ENCODE measurements at places on chromosomes 7 and 10.
A peak's percentile ranks its signal among the peaks of the same experiment; 100 is the strongest.

GRCh38 chr10:70779511-70780369 lies 5.4 kb downstream of the TBATA start:
- no peak for DNase-seq

GRCh38 chr7:3193379-3194120 lies 107.5 kb upstream of the SDK1 start:
- DNase-seq: no peak

- peak; percentile 14 for DNase-seq
These were observed 3.2 kb downstream of the PARP12 start for GRCh38 chr7:140059273-140060242.

DNA sequence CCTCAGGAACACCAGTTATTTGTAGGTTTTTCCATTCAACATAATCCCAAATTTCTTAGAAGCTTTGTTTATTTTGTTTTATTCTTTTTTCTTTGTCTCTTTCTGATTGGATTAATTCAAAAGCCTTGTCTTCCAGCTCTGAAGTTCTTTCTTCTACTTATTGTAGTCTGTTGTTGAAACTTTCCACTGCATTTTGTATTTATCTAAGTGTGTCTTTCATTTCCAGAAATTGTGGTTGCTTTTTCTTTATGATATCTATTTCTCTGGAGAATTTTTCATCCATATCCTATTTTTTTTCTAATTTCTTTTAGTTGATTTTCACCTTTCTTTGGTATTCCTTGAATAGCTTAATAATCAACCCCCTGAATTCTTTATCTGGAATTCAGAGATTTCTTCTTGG lies 58.5 kb downstream of the SLC18A2 start:
- no peak for DNase-seq

DNA sequence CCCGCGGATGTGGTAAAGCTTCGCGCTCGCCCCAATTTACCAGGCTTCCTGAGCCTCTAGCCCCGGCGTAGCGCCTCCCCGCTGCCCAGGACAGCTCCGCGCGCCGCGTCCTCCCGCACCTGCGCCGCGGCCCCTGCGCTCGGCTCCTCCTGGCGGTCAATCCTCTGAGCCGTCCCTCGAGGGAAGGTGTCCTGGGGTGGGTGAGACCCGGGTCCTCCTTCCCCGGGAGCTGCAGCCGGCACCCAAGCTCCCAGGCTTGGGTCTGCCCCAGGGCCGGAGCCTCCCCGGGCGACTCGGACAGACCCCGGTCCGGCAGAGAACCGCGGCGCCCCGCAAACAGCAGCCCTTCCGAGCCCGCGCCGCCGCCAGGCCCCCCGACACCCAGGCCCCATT lies 512 bp downstream of the OSBPL3 start:
- DNase-seq: peak; percentile 30

- no peak for DNase-seq
These were observed 7.5 kb downstream of the EMX2 start for GRCh38 chr10:117550076-117550475.

DNA sequence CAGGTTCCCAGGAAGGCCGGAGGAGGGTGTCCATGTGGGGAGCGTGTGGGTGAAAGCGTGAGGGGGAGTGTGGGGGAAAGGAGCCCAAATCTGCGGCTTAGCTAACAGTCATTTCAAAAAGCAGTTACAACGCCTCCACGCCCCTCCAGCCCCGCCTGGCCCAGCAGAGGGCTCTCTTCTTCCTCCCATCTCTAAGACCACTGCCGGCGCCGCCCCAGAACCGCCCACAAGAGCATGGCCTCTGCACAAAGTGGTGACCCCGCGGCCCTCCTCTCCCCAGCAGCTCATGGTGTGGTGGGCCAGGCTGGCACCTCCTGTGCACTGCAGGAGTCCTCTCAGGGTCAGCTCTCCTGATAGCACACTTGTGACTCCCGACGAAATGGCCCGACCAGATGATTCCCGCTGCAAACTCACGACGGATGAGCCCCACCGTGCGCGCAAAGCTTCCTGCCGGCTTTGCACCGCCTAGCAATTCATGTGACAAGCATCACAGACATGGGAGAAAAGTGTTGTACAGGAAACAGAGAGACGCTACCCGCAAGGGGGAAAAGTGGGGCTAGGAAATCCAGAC lies 12.4 kb upstream of the HUS1 start:
- peak; percentile 64 for DNase-seq

DNA sequence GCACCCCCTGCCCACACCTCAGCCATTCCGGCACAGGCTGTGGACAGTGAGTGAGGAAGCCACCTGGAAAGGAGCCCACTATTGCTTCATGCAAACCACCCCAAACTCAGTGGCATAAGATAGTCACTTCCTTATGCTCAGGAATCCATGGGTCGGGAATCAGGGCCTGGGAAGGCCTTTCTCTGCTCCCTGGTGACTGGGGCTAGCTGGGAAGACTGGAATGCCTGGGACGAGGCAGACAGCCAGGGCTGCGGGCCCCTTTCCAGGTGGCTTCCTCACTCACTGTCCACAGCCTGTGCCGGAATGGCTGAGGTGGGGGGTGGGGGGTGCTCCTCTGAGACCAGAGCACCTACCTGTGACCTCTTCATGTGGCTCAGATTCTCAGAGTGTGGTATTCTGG lies 74.1 kb upstream of the GRB10 start:
- no peak for DNase-seq

- no peak for DNase-seq
These were observed 113.0 kb downstream of the DOCK1 start for GRCh38 chr10:127018298-127018650.

DNA sequence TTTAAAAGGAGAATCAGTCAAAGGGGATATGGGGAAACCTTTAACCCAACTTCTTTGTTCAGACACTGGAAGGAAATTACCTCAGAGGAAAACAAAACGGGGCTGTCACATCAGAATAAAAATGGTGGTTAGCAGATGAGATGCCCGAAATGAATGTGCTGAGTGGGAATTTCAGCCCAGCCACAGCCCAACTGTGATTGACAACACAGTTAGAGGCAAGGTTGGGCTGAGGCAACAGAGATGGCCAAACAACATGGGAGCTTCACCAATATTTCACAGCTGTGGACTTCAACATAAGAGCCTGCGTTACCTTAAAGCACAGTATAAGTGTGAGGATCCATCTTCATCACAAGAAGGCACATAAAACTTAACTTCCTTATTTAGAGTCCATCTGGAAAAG lies 133.5 kb upstream of the PTPRZ1 start:
- no peak for DNase-seq

DNA sequence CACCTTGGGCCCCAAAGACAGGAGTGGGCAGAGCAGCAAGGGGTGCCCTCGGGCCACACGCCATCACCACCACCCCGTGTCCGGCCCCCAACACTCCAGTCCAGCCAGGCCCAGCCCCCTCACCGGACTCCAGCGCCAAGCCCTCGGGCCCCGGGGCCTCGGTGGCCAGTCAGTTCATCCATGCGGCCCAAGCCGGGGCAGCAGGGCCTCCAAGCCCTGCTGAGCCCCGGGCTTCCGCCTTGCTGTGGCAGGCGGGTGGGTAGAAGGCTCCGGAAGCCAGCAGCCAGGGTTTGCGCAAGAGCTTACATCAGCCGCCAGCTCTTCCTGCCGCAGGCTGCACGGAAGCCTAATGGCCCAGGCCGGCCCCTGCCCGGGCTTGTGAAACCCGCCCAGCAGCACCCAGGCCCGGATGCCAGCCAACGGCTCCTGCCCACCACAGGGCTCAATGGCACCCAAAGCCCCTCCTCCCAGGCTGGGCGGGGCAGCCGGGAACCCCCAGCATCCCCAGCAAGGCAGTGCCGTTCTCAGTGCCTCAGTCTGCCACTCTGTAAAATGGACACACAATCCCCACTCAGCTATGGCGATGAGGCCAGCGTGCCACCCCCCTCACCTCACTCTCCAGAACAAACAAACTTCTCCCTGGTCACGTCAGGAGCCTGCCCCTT lies 26.5 kb downstream of the TNRC18 start:
- DNase-seq: no peak

- DNase-seq: no peak
These were observed 102.1 kb upstream of the MDFIC start for GRCh38 chr7:114819616-114820362.

- no peak for DNase-seq
These were observed 51.5 kb downstream of the CCDC71L start for GRCh38 chr7:106609416-106609815.

DNA sequence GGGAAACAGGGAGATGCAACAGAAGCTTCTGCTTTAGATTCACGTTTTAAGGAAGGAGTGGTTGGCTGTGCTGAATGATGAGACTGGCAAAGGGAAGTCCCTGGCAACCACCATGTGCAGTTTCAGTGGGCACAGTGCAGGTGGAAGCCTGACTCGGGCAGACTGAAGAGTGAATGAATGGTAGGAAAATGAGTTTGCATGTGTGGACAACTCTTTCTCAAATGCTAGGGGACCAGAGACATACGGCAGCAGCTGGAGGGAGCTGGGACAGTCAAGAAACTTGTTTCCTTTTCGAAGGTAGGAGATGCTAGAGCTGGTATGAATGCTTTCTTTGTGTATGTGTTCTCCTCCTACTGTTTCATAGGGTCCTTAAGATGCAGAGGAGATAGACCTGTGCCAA lies 29.0 kb downstream of the PODXL start:
- no peak for DNase-seq

DNA sequence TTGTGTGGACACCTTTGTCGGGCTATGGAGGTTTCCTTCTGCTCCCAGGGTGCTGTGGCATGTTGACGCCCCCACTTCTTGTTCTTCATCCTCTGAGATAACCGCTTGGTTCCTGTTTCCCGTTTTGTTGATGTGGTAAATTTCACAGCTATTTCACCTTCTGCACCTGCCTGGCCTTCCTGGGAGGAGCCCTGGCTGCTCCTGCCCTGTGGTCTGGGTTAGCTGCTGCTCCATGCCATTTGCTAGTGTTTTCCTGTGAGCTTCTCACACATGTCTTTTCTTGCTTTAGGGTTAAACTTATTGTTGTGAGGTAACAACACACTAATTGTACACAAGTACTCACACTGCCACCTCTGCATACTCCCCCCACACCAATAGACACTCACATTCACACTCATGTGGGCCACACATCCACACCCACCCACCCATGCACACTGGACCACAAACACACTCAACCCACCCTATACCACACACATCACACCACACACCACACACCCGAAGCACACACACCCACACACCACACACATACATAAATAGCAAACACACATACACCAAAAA lies 46.5 kb upstream of the MSMB start:
- DNase-seq: no peak

DNA sequence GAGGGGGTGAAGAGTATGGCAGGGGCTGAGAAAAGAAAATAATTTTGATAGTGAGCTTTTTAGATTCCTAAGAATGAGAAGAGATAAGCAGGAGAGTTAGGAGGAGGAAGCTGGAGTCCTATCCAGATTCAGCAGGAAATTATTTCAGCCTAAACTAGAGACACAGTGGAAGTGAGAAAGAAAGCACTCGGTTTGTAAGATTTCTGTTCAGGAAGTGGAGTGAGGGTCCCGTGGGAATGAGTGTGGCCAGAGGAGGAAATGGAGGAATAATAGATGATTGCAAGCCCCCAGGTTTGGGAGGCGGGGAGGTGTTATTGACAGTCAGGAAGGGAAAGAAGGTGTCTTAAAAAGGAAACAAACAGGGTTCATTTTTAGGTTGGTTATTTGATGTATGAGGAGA lies 84.8 kb upstream of the NRP1 start:
- no peak for DNase-seq

DNA sequence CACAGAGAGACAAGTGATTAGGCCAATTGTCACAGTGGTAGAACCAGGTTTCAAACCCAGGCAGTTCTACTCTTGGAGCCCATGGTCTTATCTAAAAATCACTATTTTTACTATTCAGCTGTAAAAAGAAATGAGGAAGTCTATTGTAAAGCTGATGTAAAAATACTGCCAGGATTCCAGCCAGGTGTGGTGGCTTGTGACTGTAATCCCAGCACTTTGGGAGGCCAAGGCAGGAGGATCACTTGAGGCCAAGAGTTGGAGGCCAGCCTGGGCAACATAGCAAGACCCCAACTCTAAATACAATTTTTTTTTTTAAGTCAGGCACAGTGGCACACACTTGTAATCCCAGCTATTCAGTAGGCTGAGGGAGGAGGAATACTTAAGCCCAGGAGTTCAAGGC lies 40.4 kb downstream of the HIP1 start:
- DNase-seq: no peak

DNA sequence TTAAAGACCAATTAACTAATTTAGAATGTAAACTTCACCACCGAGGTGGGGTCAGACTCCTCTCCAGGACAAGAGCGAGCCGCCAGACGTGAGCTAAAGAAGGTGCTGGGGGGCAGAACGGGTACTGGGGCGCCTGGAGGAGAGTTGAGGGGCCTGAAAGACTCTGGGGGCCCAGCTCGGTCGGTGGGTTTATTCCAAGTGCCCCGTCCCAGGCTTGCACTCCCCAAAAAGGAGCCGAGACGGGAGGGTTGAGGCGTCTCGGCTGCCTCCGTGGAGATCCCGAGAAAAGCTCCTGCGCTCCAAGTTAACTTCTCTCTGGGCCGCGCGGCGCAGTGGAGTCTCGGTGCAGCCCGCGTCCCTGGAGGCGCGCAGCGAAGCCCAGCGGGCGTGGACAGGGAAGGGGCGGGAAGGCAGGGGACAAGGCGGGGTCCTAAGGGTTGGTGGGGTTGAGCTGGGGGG lies 553.3 kb downstream of the TFEC start:
- no peak for DNase-seq

DNA sequence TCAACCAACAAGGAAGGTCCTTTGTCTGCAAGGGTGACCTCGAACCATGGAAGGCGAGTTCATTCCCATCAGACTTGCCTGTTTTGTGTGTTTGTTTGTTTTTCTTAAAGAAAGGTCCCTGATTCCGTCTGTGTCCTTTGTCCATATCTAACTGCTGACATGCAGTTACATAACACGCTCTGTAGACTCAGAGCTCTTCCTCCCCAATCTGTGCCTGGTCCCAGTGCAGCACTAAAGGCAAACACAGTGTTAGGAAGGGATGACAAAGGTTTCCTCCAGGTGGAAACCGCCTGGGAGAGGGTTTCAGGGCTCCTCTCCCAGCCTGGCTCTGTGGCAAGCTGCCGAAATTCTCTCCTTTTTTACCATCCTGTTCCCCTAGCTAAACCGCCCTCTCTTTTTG lies 13.4 kb downstream of the JCAD start:
- DNase-seq: peak; percentile 9

DNA sequence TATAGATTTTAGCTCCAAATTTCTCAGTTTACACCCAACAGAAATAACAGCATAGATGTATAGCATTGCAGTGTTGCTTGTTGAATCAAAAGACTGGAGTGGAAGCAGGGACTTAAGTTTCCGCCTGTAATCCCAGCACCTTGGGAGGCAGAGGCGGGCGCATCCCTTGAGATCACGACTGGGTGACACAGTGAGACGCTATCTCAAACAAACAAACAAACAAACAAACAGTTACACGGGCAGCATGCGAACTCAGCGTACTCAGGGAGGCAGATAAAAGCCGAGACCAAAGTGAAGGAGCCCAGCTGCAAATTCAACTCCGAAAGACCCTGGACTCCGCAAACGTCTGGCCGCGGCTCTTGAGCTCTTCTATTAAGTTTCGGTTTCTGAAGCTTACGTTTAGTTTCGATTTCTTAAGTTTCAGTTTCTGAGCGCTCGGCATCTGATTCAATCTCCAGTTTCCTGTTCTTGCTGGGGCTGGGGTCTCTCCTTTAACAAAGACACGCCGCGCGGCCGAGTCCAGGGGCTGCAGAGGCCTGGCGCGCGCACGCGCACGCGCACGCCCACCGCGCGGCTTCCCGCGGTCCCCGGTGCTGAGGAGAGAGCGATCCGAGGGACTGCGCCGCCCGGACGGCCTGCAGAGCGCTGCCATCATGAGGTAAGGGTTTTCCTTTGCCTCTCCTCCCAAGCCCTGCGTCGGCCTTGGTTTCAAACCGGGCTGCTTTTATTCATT lies at the start of gene IFIT5:
TSS of gene IFIT5 (plus strand) at position 423 of the 733 bp plus-strand sequence. CDS start at position 654, 231 bp downstream.
- DNase-seq: peak; percentile 63

- DNase-seq: no peak
These were observed 45.5 kb upstream of the DDC start for GRCh38 chr7:50610521-50611277.

- no peak for DNase-seq
These were observed 23.7 kb downstream of the USP6NL start for GRCh38 chr10:11587722-11588259.

Measured in NCI-H1092 (cell line).